Type B pancreatic cell (in vitro differentiated cells): ENCODE measurements at places on chromosomes 7 and 10. TPM values are rescaled to one million over a fixed set of nuclear protein-coding genes. Genes with fewer than 3 reads are reported as not detected.

- DNase-seq = peak; percentile 62
- no peak overlapping the region for H3K4me3 ChIP-seq
- no peaks in the 10 kb centered on the region for H3K27me3 ChIP-seq
- H3K36me3 ChIP-seq = peaks cover 47% of the 10 kb centered on the region
These were observed 46.2 kb downstream of the AMZ1 start for GRCh38 chr7:2734084-2734686.

- peak overlapping the region; percentile 82 for H3K27ac ChIP-seq
- H3K4me3 ChIP-seq = peak overlapping the region; percentile 86
- H3K36me3 ChIP-seq = no peaks in the 10 kb centered on the region
- H3K4me1 ChIP-seq = peaks cover 4% of the 10 kb centered on the region
- H3K27me3 ChIP-seq = no peaks in the 10 kb centered on the region
- DNase-seq = no peak
These were observed 1.9 kb downstream of the SLC29A4 start for GRCh38 chr7:5284304-5285281.

GRCh38 chr10:8138471-8138870 lies 84.0 kb downstream of the GATA3 start:
- no peak overlapping the region for H3K4me3 ChIP-seq
- H3K27me3 ChIP-seq = no peaks in the 10 kb centered on the region
- H3K36me3 ChIP-seq = no peaks in the 10 kb centered on the region
- H3K4me1 ChIP-seq = no peaks in the 10 kb centered on the region
- no peak overlapping the region for H3K27ac ChIP-seq

GRCh38 chr7:112370436-112370835 lies 79.8 kb upstream of the IFRD1 start:
- H3K36me3 ChIP-seq = no peaks in the 10 kb centered on the region
- H3K27me3 ChIP-seq = no peaks in the 10 kb centered on the region

- peaks cover 7% of the 10 kb centered on the region for H3K4me1 ChIP-seq
- H3K27me3 ChIP-seq = peaks cover 48% of the 10 kb centered on the region
- no peak overlapping the region for H3K4me3 ChIP-seq
- no peak for DNase-seq
- H3K36me3 ChIP-seq = no peaks in the 10 kb centered on the region
These were observed 58.0 kb downstream of the RAMP3 start for GRCh38 chr7:45215601-45216062.

The GOLGA7B gene
- 0.41 and 0.52 TPM in 2 replicates for total RNA-seq

The CFAP46 gene
- total RNA-seq = 2.9 and 10.9 TPM in 2 replicates

The OR2F1 gene
- total RNA-seq = not detected in 2 replicates

The MYOF gene
- total RNA-seq = 49.4 and 79.8 TPM in 2 replicates
